Activated CD8-positive, alpha-beta memory T cell treated with anti-CD3 and anti-CD28 coated beads for 1 hour (primary cell): ENCODE measurements at places on chromosomes 5 and 9.

- DNase-seq = no peak
These were observed 36.1 kb upstream of the RUSC2 start for GRCh38 chr9:35453786-35454185.

- no peak for DNase-seq
These were observed 46.3 kb downstream of the AP3S1 start for GRCh38 chr5:115888027-115888426.

- DNase-seq = no peak
These were observed 61.8 kb downstream of the COX7C start for GRCh38 chr5:86679529-86679928.

DNA sequence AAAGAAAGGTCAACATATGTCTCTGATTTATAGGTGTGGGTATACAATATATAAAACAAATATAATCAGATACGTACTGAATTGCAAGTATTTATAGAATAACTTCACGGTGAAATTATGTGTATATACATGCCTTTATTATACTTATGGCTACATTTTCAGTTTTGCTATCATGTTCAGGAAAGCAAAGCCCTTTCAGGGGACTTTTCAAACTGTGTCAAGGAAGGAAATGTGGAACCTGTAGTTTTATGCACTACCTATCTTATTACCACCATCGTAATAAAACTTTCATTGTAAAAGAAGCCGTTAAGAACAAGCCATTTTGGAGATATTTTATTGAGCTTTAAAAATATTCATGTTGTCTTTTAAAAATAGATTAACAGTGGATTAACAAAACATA, 257.2 kb downstream of the PJA2 start:
- no peak for DNase-seq

- no peak for DNase-seq
These were observed 340.6 kb downstream of the MTRR start for GRCh38 chr5:8209500-8209899.

- no peak for DNase-seq
These were observed 404.7 kb upstream of the RORB start for GRCh38 chr9:74092491-74092834.

DNA sequence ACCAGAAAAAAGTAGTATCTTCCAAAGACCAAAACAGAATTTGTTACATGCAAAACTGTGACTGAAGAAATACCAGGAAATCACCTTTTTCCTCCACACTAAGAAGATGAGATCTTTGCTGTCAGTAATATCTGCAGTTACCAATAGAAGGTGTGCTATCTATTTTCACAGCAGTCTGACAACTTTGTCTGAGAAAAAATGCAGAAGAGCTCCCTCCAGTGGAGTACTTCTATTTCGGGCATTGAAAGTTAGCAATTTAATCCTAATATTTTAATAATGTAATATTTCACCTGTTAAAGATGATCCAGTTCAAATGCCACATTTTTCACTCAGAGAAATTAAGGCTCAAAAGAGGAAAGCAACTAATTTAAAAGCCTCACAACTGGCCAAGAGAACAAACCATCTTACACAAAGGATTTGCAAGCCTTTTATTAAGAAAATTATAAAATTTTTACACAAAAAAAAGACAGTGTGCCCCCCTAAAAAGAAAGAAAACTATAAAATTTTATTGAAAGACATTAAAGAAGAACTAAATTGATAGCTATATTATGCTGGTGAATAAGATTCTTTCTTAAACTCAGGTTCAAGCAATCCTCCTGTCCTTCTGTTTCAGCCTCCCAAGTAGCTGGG, 50.6 kb downstream of the DEPDC1B start:
- no peak for DNase-seq

DNA sequence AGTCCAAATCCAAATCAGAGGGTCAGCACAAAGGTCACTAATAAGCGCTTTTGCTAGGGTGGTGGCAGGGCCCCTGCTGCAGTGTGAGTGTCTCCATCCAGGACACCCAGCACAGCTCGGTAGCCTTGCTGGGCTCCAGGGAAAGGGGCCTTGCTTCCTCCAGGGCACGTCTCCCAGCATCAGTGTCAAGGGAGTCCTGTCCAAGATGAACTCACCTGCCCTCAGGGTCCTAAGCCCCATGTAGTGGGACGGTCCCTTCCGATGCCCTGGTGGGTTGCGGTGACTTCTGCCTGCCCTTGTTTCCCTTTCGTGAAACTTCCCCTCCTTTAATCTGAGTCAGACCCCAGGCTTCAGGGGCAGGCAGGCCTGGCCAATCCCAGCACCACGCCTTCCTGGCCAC, 101.7 kb downstream of the ZNF354C start:
- no peak for DNase-seq

DNA sequence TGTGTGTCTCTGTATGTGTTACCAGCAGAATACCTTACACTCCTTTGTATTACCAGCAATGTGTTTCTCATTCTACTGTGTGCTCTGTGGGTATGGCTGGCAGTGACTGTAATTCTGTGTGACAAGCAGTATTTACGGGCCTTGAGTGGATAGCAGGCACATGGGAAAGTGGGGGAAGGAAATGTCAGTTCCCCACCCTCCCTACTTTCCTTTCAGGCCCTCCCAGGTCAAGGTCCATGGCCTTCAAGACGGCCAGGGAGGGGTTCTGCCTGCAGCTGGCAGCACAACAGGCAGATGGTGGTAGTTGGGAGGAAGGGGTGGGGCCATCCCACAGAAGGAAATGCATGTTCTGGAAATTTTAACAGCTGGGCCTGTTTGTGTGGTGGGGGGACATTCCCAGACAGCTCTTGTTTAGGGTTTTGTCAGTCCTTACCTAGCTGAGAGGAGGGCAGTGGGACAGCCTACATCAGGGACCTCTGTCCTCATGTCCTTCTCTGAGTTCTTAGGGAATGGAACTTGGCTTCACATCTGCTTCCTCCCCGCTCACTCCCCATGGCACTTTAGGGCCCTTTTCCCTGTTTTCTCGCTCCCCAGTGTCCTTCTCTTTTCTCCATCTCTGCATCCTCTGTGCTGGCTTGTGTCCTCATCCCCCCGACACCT, 14.6 kb upstream of the TNIP1 start:
- no peak for DNase-seq

- DNase-seq = no peak
These were observed 18.4 kb downstream of the RUFY1 start for GRCh38 chr5:179568721-179569120.

GRCh38 chr9:35736201-35736633, 3.8 kb downstream of the CREB3 start:
- peak; percentile 31 for DNase-seq

- DNase-seq = no peak
These were observed 97.8 kb downstream of the TSSK1B start for GRCh38 chr5:113336975-113337374.

DNA sequence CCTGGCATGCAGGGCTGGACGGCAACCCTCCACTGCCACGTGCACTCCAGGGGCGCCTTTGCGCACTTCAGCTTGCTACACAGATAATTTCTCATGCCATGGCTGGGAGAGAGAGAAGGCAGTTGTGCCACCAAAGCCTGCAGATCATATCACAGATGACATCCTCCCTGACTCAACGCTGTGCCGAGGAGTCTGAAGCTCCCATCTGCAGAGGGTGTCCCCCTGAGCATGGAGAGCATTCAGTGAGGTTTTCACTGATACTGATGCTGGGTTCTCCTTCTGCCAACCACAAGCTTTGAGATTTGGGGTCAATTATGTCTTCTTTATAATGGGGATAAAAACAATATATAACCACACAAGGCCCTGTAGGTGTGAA, 607.4 kb upstream of the ADAMTS16 start:
- DNase-seq = no peak

DNA sequence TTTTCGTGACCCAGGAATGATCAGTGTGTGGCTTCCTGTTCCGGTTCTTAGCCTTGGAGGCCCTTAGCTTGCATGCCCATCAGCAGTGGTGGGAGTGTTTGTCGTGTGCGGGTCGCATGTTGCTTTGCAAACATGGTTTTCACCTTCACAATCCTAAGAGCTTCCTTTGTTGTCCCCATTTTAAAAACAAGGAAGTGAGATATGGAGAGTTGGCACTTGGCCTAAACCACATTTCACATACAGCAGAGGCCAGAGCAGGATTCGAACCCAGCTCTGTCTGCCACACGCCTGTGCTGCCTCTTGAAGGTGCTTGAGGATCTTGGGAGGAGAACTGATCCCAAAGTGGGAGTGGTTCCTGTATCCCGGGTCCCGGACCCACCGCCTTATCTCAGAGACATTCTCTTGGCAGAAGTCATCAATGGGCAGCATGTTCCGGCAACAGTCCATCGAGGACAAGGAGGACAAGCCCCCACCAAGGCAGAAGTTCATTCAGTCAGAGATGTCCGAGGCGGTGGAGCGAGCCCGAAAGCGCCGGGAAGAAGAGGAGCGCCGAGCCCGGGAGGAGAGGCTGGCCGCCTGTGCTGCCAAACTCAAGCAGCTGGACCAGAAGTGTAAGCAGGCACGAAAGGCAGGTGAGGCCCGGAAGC, 38.2 kb upstream of the POMT1 start:
- no peak for DNase-seq

DNA sequence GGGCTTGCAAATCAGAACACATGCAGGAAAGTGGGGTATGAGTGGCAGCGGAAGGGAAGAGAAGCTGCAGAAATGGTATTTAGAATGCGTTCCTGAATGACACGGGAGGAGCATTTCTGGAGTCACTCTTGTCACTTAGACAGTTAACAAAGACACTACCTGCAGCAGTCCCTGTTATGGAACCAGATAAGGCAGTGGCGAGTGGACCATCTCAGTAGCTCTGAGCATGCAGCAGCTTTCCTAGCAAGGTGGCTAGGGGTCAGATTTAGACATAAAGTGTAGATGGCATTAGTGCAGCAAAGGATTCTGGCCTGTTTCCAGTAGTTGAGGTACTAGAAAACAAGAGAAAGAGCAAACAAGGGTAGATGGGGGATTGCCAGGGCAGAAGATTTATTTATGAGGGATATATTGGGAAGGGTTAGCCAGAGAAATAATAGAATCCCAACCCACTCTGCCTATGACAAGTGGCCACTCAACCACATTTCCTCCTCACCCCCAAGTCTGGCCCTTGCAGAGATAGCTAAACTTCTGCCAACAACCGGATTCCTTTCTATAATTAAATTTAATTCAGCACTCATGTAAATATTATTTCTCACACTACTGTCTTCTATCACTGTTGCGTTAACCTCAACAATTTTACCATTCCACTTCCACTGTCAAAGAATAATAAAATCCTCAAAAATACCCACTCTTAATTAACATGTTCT, 201.6 kb downstream of the DCP2 start:
- no peak for DNase-seq
